Left renal cortex interstitium (tissue), 4 donors: ENCODE measurements at places on chromosomes 2 and 18. TPM values are rescaled to one million over a fixed set of nuclear protein-coding genes. Genes with fewer than 3 reads are reported as not detected.

DNA sequence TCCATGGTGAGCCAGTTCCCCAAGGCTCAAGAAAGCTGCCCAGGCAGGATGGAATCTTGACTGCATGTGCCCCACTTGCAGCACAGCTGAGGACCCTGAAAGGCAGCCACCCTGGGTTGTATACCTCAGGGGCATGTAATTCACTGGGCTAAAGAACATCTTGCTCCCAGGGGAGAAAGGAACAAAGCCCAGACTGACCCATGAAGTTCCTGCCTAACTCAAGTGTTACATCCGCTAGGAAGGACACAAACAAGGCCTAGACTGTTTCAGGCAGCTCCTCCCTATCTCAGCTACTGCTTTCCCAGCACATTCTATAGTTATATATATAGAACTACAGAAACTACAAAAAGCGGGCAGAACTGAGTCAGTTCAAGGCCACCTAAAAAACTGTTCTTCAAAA lies 69.0 kb downstream of the RBM43 start:
- DNase-seq = no peak

GRCh38 chr2:160207804-160208654 lies 8.0 kb upstream of the ITGB6 start:
- DNase-seq = no peak

The SEC11C gene
- 84.1 TPM for polyA plus RNA-seq

GRCh38 chr18:49814147-49814499 lies 790 bp upstream of the ACAA2 start:
- DNase-seq = no peak

The CYRIA gene
- 2.6 TPM for polyA plus RNA-seq

- DNase-seq = no peak
Observed at GRCh38 chr2:184302506-184302905, 295.8 kb upstream of the ZNF804A start.

GRCh38 chr2:240960971-240961876 lies 37.2 kb upstream of the SNED1 start:
- peak; percentile 51 for DNase-seq

DNA sequence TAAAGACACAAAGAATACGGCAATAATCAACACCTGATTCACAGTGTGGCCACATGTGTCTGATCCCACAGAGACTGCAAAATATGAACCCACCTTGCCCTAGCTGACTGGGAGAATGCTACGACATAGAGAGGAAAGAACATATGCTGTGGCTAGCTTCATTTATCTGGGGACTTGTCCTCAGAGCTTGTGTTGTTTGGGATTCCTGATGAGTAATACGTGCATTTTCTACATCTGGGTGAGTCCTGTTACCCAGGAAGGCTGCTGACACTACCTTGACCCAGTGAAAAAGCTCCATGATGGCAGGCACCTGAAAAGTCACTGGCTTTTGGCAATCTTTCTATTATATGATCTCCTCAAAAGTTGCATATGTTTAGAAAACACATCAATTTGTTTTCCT lies 427.7 kb upstream of the LYPD1 start:
- no peak for DNase-seq

The OBSL1 gene
- 169 TPM for polyA plus RNA-seq

The COBLL1 gene
- polyA plus RNA-seq = 121 TPM

GRCh38 chr2:168926621-168927386 lies 25.7 kb downstream of the G6PC2 start:
- no peak for DNase-seq

- DNase-seq = no peak
Observed at GRCh38 chr2:214816008-214816533, 6.6 kb upstream of the BARD1 start.

DNA sequence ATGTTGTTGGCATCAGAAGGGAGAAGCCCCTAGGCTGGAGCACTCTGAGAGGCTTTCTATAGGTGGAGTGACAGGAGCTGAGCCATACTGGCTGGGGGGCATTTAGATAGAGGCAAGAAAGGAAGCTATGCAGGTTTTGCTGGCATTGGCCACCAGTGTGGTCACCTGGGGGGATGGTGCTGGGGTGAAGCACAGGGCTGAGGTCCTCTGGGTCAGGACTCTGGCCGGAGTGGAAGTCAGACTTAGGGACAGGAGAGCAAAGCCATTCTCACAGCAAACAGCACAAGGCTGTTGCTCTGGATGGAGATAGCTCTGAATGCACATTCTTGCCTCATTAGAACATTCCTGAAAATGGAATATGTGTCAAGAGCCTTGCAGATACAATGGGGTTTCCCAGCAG lies 47.4 kb downstream of the NTSR2 start:
- DNase-seq = no peak

The RGPD4 gene
- 0.05 TPM for polyA plus RNA-seq

- DNase-seq = no peak
Observed at GRCh38 chr2:32249731-32250236, 14.9 kb downstream of the NLRC4 start.

DNA sequence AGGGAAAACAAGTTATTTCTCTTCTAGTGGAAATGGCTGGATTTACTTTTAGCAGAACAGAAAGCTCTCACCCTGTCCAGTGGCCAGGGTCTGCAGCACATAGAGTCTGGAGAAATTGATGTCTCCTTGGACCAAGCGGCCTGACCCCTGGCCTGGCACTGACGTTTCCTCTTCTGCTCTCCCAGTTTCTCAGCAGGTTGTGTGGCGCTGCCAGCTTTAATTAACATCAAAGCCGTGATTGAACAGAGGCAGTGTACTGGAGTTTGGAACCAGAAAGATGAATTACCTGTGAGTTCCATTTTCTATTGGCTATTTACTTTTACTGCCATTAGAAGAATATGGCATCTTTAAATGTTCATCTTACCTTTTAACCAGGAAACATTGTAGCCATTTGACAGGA lies 20.9 kb downstream of the CD8A start:
- no peak for DNase-seq

DNA sequence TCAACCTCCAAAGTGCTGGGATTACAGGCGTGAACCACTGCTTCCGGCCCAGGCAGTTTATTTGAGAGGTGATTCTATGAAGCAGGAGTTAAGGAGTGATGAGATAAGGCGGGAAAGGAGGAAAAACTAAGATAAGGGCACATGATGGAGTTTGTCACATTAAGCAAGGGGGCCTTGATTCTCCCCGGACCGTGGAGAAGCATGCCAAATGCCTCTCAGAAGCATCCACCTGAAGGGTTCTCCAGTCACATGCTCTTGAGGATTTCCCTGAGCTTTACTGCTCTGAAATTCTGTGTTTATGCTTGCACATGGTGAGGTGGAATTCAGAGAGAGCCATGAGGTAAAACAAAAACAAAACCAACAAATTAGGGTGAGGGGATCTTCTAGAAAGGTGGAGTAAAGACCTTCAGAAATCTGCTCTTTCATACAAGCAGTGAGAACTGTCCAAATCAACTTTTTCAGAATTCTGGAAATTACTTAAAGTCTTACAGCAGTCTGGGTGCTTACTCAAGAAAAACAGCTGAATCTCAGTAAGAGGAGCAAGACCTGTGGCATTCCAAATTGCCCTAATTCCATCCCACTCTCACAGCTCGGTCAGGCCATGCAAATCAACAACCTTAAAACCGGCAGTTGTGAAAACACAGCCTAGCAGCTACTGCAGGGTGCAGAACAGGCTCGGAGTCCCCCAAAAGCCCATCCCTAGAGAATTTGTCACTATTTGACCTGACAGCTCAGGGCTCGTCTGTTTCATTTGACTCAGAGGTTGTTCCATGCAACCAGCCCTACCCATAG lies 69.1 kb upstream of the CTLA4 start:
- no peak for DNase-seq

DNA sequence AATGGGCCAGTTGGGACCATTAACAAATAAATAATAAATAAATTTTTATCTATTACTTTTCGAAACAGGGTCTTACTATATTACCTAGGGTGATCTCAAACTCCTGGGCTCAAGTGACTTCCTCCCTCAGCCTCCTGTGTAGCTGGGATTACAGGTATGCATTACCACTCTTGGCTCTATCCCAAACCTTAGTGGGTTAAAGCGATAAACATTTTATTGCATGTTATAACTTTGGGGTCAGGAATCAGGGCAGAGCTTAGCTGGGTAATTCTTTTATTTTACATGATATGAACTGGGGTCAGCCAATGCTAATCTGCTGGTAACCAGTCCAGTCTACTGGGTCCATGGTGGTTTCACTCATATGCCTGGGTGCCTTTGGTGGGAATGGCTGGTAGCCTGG lies 127.8 kb downstream of the MYO3B start:
- no peak for DNase-seq

DNA sequence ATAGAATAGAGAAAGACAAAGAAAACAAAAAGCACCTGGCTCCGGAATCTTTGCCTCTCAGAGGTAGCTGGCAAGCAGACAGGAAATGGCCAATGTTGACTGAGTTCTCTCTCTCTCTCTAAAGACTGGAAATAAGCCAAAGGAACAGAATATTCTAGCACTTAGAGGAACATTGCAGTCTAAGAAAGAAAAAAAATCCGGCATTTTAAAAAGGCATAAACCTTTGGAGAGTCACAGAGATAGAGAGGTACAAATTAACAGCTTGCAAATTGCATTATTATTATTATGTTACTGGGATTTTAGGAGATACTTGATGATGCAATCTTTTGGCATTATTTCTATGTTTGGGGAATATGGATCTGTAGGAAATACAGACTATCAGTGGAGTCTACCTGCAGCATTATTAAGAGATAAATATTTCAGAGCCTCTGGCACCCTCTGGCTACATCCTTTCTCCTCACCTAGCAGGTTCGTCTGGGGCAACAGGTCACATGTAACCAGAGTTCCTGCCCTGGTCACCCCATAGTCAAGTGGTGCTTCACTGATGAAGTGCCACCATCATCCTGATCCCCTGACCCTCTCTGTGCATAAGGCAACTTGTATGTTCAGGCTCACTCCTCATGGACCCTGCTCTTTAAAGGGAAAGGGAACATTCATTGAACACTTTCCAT lies 318.9 kb upstream of the ACVR2A start:
- no peak for DNase-seq

DNA sequence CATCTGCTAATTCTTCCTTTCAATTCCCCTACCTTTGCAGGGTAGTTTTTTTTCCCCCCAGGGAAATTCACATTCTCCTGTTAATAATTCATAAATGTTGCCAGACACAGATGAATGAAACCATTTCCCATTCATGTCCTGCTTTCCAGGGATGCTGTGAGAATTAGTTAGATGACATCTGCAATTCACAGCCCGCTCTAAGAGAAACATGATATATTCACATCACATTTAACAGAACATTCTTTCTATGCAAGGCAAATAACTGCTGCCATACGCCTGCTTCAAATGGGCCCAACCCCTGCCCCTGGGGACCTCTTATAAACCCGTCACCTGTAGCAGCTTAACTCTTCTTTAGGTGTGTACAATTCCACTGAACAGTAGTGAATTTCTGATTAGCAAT lies 110.6 kb upstream of the CTAGE1 start:
- no peak for DNase-seq

The RPRM gene
- 2.8 TPM for polyA plus RNA-seq

- DNase-seq = peak; percentile 41
Observed at GRCh38 chr2:191051825-191052778, 38.1 kb upstream of the STAT1 start.

GRCh38 chr2:223102040-223102400 lies 50.0 kb downstream of the KCNE4 start:
- DNase-seq = no peak

DNA sequence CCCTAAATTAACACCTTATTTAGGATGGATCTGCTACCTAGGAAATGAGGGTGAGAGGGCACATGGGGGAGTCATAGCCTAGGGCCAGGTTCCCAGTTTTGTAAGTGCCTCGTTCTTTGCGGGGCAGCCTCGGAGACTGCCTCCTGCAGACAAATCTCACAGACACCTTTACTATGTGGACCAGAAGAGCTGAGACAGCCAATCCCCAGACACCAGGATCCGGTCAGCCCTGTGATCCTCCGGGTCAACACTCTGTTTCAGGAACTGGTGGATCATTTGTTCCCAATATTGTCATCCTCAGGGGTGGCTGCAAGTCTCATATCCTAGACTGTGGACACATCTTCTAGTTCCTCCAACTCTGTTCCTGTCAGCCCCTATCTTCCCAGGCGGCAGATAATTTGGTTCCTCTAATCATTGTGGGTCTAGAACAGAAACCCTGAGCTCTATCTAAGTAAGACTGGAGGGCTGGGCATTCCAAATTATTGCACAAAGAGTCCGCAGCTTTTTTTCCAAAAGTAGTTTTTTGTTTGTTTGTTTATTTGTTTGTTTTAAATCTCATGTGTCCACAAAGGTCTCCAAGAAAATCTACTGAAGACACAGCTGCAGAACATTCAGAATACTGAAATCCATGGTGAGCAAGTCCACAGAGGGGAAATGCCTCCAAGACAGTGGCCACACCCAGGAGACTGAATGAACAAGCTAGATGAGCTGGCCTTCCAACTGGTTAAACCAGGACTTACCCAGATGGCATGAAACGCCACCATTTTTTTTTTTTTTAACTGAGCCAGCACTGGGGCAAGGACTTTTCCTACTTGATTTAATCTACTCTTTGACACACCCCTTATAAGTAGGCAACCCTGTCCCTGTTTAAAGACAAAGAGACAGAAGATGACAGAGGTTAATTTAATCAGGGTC lies 6.2 kb upstream of the GDF7 start:
- no peak for DNase-seq

DNA sequence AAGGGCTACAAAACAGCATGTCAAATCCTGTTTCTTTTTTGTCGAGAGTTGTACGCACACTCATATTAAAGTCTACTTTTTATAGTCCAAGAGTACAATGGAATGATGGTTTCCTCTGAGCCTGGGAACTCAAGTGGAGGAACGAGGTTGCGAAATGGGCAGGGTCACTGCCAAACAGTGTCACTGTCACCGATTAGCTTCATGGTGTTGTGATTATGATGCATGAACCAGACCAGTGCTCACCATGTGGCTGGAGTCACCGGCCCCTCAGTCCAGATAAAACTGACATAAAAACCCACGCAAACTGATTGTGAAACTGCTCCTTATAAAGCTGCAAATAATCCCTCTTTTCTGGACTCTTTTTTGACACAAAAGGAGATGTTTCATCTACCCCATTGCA lies 122.0 kb downstream of the COPS8 start:
- DNase-seq = no peak

The HRH4 gene
- polyA plus RNA-seq = not detected

The WNT10A gene
- 1.1 TPM for polyA plus RNA-seq

GRCh38 chr2:134141598-134142340 lies 112.1 kb upstream of the MGAT5 start:
- no peak for DNase-seq

The UGT1A7 gene
- polyA plus RNA-seq = not detected

GRCh38 chr2:28224648-28225472 lies 167.8 kb upstream of the FOSL2 start:
- no peak for DNase-seq

GRCh38 chr18:54769526-54770464 lies 58.5 kb upstream of the RAB27B start:
- no peak for DNase-seq

GRCh38 chr18:8895341-8895740 lies 190.0 kb downstream of the MTCL1 start:
- DNase-seq = no peak

- no peak for DNase-seq
Observed at GRCh38 chr2:163471947-163472346, 263.9 kb downstream of the FIGN start.
